Stimulated activated naive B cell treated with anti-CD40 and anti-IgM and Interleukin-4, amounts not matched to agents 10 μg/mL and 1 μg/mL and 100 μg/mL, for 72 hours (primary cell): ENCODE measurements at places on chromosomes 2 and 18.

DNA sequence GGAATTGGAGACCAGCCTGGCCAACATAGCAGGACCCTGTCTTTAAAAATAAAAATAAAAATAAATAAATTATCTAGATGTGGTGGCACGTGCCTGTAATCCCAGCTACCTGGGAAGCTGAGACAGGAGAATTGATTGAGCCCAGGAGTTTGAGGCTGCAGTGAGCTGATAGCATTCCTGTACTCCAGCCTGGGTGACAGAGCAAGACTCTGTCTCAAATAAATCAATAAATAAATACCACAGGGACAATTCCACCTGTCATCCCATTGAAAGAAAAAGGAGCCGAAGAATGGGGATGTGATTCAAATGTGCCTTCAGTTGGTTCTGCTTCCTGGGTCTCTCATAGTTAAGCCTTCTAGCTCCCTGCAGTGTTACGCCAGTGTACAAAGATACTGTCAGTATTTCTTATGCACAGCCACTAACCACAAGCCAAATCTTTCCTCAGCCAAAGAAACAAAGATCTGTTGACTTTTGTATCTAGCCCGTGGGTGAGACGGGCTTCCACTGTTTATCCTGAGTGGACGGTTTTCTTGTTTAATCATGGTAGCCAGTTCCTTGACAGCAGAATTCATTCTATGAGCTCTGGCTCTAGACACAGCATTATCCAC lies 12.6 kb downstream of the LGALSL start:
- DNase-seq: no peak

DNA sequence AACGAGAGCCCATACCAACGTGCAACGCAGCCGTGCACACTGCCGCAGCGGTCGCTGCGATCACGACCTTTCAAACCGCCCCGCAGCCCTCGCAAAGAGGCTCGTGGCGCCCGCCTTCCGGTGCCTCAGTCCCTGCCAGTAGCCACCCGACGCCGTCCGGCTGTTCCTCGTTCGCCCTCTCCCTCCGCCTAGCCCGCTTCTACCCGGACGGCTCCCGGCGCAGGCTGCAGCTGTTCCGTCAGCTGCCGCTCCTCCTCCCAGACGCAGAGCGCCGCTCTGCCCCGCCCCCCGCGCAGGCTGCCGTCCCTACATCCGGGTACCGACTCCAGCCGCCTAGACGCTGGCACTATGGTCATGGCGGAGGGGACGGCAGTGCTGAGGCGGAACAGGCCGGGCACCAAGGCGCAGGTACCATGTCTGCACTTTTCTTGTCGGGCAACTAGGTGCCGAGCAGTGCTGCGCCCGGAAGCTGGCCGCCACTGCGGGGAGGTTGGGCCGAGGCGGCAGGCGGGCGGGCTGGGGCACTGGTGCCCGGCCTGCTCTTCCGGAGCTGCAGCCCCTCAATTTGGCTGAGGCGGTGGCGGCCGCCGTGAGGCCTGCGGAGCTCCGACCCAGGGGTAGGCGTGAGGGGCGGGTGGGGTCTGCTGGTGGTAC lies at the start of gene MOB4:
Gene MOB4 (plus strand): TSS at position 328 of the 654 bp plus-strand sequence. CDS start 21 bp downstream, at position 349.
- DNase-seq: peak; percentile 95

GRCh38 chr2:198660501-198660900 lies 797.2 kb downstream of the SATB2 start:
- DNase-seq: no peak

DNA sequence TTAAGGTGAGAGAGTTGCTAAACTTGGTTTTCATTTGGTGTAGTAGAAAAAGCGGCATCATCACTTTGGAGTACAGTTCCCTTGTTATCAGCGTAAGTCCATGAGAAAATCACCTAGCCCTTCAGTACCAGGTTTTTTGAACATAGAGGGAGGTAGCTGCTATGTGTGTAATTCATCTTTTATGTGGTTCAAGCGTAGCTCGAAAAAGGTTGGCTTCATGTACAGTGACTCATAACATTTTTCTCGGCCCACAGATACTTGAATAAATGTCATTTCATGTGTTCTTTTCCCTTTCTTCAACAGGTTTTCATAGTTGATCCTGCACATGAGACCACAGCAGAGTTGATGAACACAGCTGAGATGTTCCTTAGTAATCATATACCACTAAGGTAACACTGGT lies 43.6 kb downstream of the UGGT1 start:
- no peak for DNase-seq

GRCh38 chr2:11389551-11390398 lies 45.3 kb upstream of the ROCK2 start:
- no peak for DNase-seq

DNA sequence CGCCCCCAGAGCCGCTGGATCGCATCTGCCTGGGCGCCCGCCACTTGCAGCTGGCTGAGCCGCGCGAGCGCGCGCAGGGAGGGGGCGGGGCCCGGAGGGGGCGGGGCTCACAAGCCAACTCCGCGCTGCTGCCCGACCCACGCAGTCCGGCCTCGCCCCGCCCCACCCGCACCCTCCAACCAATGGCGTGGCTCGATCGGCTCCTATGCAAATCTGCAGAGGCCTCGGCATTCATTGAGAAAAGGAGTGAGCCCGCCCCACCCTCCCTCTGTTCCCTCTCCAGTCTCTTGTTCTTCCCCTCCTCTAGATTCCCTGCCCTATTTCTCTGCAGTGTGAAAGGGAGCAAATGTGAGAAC lies at the start of gene ALK:
Gene ALK (minus strand): TSS at position 27 of the 356 bp plus-strand sequence. CDS start 927 bp downstream, outside the sequence.
- peak; percentile 12 for DNase-seq

GRCh38 chr2:177857538-177857937 lies 215.0 kb downstream of the PDE11A start:
- DNase-seq: no peak

DNA sequence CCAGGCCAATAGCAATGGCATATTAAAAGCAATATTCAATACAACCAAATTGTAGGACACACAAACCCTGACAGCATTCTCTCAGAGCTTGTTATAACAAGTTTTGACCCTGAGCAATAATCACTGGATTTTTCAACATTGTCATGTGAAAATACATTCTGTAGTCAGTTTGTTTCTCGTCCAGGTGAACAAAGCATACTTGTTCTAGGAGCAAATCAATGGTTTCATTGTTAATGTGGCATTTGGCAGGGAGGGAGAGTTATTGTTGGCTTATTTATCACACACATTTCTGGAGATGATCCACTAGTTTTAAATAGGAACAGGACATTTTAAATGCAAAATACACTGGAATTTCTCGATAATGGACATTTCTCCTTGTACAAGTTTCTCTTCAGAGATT lies 69.9 kb upstream of the L3MBTL4 start:
- no peak for DNase-seq
